AG09319 (cell line): ENCODE measurements at places on chromosomes 11 and 22.

GRCh38 chr11:109519253-109519652, 97.3 kb downstream of the C11orf87 start:
- DNase-seq, result no peak

GRCh38 chr22:28742562-28742962, 723 bp downstream of the HSCB start:
- DNase-seq, result no peak

DNA sequence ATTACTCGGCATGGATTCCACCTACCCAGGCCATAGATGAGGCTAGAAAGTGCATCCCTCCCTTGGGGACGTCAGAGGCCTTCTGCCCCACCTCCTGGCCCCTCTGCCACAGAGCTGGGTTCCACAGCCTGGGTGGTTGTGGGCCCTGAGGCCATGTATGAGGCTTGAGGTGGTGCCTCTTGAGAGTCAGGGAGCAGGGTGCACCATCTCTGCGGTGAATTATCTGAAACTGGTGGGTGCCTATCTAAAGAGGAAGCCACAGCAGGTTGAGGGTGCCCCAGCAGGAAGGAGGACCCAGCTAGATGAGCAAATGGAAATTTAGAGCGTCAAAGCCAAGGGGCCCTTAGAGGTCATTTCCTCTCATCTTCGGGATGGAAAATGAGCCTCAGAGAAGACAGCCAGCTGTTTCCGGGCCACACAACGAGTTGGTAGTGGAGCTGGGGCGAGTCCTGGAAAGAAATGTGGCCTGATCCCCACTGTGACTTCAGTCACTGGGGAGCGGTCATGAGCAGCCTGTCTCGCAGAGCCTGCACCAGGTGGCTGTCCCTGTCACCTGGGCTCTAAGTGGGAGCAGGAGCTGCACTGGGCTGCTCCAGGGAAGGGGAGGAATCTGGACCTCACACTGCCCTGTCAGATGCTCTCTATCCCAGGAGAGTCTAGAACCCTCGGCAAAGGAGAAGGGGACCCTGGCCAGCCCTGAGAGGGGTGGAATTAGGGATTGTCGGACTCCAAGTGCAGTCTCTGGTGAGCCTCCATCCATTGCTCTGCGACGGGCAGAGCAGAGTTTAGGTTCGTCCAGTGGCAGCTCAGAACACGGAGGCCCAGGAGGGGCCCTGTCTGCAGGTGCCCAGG, 7.3 kb downstream of the ADORA2A start:
- no peak for DNase-seq

DNA sequence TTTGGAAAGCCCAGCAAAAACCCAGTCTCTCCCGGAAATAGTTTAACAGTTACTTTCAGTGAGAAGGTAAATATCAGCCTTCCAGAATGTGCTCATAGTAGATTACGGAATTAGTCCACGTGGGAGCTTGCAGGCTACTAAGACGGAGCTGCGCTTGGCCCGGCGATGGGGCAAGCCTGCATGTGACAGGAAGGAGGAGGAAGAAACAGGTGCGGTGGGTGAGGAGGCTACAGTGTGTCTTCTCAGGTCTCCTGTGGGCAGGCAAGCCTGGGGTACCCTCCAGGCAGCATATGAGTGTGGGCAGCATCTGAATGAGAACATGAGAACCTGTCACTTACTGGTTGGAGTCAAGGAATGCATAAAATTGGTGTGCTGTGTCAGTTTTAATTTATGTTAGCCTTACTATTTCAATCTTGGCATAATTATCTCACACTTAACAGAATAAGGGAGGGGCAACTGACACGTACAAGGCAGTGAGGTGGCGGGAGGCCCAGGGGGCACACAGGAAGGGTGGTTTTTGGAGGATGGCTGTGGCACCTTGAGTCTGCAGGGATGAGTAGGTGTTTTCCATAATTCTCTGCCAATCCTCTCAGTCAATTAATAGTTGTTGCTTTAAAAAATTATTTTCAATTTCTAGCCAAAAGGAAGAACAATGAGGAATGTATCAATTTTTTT, 35.7 kb downstream of the CLMP start:
- no peak for DNase-seq

DNA sequence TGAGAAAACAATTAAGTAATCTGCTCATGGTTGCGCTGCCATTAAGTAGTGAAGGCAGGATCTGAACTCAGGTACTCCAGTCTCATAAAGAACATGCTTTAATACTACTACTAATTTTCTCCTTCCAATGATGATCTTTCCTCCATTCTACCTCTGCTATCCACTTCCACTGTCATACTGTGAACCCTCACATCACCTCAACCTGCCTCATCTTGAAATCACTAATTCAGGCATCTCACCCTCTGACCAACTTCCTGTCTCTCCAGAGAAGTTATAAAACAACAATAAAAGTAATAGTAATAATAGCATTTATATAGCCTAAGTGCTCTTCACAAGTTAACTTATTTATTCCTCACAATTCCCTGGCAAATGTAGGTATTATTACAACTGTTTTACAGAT, 57.1 kb upstream of the PSMA1 start:
- DNase-seq, result no peak
